ENCODE measurements at places on chromosomes 13 and 19.

- no peak for DNase-seq
Measured at GRCh38 chr13:44334751-44335150, 38.9 kb upstream of the SERP2 start.

DNA sequence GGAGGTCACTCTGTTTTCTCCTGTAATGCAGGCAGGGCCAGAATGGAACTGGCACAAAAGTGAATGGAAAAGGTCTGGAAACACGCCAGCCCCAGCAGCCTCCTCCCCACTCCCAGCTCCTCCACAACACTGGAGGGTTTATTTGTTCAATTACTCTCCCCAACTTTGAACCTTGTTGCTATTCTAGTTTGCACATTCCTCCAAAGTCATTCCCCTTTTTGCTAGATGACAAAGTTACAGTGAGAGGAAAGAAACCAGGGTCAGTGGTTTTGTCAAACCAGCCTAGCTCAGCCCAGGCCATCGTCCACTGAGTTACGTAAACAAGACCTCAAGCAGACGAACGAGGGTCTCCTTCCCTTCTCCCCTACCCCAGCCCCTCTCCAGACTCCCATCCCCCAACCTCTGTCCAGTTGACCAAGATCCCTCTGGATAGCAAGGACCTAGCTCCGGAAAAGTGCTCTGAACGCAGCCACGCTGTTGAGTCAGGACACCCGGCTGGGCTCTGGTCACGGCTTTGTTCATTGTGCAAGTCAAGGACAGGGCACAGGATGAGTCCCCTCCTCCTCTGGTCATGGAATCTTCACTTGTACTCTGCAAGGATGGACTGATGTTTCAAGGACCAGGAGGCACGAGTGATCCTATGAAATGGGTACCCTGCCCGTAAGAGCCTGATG is 180.0 kb downstream of the USP12 start:
- no peak for DNase-seq

DNA sequence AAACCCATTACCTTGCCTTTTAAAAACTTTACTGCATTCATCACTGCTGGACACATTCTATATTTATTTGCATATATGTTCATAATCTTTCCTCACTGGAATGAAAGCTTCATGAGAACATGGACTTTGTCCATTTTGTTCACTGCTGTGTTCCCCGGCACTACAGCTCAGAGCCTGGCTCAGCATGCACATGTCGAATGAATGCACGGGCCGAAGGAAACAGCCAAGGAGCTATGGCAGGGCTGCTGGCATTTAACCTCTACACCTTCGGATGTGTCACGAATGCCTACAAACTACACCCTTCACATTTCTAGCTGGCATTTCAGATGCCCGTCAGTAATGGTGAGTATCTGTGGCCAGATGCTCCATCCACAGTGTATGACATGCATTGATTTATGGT is 7.6 kb downstream of the MTIF3 start:
- no peak for DNase-seq

DNA sequence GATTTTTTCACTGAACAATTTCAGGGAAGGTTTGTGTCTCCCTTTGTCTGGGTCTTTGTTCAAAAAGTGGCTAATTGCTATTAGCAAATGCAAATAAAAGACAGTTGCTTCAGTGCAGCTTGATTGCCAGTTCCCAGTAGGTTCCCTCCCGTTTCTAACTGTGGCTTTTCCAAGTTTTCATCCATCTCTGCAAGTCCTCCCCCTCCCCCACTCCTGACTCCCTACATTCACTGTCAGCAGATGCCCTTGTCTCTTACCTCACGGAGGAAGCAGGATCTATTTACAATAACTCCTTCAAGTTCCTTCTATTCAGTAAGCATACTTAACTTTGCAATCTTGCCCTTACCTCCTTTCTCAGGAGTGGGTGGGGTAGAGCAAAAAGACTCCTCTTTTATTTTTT is 55.4 kb upstream of the SCEL start:
- DNase-seq = no peak

DNA sequence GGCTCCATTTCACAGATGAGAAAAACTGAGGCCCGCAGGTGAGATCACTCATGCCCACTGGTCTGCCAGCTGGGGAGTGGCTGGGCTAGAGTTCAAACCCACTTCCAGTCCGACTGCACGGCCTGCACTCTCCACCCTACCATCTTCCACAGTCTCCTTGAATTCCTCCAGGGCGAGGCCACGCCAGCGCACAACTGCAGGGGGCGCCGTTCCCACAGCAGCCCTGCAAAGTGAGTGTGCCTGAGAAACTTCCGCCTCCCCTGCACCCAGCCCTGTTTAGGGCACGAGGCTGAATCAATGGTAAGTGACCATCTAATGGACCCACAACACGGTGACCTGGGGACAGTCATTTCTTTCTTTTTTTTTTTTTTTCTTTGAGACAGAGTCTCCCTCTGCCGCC is 829 bp upstream of the ATCAY start:
- DNase-seq = no peak

- DNase-seq = no peak
Measured at GRCh38 chr13:110528371-110528770, 33.2 kb downstream of the RAB20 start.

DNA sequence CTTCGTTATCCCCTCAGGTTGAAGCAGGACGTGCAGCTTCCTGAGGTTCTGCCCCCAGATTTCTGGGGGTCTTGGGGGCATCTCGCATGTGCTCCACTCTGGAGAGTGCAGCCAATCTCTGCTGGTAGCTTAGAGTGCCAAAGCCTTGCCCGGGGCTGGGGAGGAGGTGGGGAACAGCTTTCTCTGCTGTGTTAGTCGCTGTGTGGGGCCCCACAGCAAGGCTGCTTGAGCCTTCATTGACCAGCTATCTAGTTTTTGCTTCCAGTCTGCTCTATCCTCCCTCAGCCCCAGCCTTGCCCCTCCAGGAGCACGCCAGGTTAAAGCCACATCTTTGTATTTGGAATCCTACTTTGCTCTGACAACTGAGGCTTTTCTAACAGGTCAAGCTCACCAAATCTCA is 32.0 kb upstream of the MEDAG start:
- DNase-seq = no peak

- DNase-seq = no peak
Measured at GRCh38 chr13:72638059-72638815, 89.2 kb downstream of the MZT1 start.

DNA sequence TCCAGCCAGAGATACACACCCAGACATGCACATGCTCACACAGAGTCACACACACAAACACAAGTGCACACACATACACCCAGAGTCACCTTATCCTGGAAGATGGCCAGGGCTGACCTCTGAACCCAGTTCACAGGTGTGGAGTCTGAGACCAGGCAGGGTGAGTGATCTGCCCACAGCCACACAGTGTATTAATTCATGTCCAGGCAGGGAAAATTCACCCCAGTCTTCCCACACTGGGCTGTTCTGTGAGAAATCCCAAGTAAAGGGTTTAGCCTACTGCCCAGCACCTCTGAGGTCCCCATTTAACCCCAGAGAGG is 2.0 kb downstream of the POU2F2 start:
- no peak for DNase-seq

DNA sequence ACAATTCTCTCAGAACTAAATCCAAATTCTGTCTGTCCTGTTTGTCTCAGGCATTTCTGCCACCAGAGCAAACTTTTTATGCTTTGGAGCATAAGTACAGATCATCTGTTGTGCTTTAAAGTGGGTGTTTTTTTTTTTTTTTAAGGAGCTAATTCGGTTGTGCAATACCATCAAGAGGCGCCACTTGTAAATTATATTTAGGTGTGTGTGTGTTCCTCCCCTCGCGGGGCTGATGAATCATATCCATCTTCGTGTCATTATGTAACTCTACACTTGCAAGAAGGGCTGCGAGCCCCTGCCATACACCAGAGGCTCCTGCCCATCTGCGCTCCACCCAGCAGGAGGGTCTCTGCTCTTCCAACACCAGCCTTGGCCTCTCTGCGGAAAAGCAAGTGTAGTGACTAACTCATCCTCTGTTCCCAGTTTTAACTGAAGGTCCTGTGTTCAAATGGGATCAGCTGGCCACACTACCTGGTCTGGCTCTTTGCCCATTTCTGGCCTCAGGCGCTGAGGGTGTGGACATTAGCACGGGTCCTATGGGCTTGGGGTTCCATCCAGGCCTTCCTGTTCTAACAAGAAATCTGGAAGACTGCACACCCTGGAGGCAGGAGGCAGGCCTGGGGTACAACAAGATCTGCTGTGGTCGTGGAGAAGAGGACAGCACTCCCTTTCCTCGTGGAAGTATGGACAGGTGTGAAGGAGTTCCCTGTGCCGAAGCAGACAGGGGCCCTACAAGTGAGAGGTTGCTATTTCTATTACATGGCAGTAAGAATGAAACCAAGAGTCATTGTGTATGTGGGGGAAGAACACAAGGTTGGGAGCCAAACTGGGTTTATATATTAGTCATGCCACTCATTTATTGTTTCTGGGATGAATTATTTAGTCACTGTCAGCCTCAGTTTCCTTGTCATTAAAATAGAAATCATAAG is 96.1 kb upstream of the MBNL2 start:
- no peak for DNase-seq

DNA sequence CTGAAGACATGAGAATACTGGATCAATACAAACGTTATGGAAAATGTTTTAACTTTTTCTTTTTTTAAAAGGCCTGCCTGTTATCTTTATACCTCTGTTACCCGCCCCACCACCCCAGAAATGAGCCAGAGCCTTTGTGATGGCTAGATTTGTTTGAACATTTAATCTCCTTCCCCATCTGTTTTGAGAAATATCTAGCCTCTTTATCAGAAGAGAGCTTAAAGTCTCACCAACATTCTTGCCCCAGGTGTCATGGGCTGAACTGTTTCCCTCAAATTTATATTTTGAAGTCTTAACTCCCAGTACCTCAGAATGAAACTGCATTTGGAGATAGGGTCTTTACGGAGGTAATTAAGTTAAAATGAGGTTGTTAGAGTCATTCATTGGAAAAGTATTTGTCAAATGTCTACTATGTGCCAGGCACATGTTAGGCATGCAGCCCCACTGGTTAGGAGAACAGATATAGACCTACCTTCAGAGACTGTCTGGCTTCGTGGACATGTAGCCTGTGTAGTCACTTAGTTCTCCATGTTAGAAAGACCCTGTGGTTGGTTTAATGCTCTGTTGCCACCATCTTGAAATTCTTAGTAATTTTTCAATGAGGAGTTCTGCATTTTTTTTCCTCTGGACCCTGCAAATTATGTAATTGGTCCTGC is 6.3 kb upstream of the RB1 start:
- DNase-seq = no peak

GRCh38 chr19:54949412-54949811 is 2.1 kb upstream of the NLRP7 start:
- DNase-seq = no peak

GRCh38 chr13:26993780-26994179 is 177.8 kb downstream of the USP12 start:
- no peak for DNase-seq

GRCh38 chr19:15101479-15102082 is 5.6 kb upstream of the SYDE1 start:
- peak; percentile 1 for DNase-seq

- DNase-seq = no peak
Measured at GRCh38 chr13:51934461-51935087, 72.8 kb downstream of the CCDC70 start.
